Thyroid gland (tissue), 4 donors: ENCODE measurements at places on chromosomes 12 and 14. TPM values are rescaled to one million over a fixed set of nuclear protein-coding genes. Genes with fewer than 3 reads are reported as not detected.

DNA sequence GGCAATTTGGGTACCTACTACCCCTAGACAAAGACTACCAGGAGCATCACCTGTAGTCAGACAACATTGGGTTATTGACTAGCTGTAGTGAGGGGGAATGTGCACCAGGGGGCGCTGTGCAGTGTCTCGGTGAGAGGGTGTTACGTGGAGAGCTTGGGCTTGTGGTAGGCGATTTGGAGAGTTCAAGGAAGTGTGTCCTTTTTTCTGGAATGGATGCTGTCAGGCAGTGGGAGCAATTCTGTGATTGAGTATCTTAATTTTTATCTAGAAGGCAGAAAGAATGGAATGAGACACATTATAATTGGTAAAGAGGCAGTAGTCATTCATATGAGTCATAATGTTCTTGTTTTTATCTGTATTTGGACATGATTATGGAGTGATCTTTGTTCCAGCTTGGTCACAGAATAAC, 187.7 kb downstream of the GALC start:
- no peak overlapping the region for H3K27ac ChIP-seq
- no peak overlapping the region for H3K4me3 ChIP-seq
- no peaks in the 10 kb centered on the region for H3K36me3 ChIP-seq
- H3K4me1 ChIP-seq, result no peaks in the 10 kb centered on the region

GRCh38 chr12:55929306-55929791, 1.6 kb upstream of the DGKA start:
- no peak overlapping the region for H3K4me3 ChIP-seq
- no peaks in the 10 kb centered on the region for H3K36me3 ChIP-seq
- no peaks in the 10 kb centered on the region for H3K27me3 ChIP-seq
- peaks cover 48% of the 10 kb centered on the region for H3K4me1 ChIP-seq

DNA sequence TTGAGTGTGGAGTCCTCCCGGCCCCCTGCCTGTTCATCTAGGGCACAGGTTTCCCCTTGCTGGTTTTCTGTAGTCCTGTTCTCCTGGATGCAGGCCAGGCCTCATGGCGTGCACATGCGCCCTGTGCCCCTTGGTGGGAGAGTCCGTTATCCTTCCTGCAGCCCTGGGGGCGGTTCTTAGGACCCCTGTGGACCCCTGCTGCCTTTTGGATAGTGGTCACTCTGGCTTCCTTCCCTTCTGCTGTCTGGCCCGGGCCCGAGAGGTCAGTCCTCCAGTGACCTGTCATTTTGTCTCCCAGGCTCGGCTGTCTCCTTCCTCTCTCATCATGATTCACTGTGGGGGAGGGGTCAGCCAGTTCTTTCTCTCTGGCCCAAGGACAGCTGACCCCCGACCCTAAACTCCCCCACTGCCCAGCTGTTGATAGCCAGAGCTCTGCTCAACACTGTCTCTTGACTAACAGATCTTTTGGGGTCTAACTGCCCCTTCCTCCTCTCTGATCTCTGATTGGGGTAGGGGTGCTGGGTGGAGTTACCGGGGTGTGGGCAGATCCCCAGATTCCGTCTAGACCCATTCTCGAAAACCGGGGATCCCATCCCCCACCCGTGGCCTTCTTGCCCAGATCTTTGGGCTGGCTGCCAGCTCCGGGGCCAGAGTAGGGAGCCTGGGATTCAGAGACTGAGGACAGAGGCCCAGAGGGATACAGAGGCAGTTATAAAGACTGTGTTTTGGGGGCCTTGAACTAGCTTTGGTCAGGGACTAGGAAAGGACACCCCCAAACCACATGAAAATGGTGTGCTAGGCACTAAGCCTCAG, 7.0 kb downstream of the CCND2 start:
- no peaks in the 10 kb centered on the region for H3K27me3 ChIP-seq
- no peak overlapping the region for H3K4me3 ChIP-seq
- H3K27ac ChIP-seq, result no peak overlapping the region
- DNase-seq, result peak; percentile 51

- H3K4me1 ChIP-seq, result no peaks in the 10 kb centered on the region
- no peak overlapping the region for H3K27ac ChIP-seq
- no peak overlapping the region for H3K4me3 ChIP-seq
- no peaks in the 10 kb centered on the region for H3K27me3 ChIP-seq
- no peaks in the 10 kb centered on the region for H3K36me3 ChIP-seq
Measured at GRCh38 chr14:53237488-53237887, 84.4 kb upstream of the DDHD1 start.

DNA sequence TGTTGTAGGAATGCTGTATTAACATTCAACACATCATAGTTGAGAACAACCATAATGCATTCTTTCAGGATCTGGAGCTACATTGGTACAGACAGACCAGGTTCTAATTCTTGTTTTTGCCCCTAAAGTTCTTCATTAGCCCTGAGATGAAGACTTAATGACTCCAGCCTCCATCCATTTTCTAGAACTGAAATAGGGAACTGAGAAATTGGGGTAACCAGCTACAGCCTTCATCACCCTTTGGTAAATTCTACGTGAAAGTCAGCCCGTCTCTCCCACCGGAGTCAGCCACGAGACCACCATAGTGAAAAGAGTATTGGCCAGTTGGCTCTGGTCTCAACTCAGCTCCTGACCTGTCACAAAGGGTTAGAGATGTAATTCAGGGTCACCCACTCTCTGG, 164.0 kb downstream of the NUAK1 start:
- no peak overlapping the region for H3K4me3 ChIP-seq
- no peaks in the 10 kb centered on the region for H3K4me1 ChIP-seq
- H3K27me3 ChIP-seq, result no peaks in the 10 kb centered on the region
- no peaks in the 10 kb centered on the region for H3K36me3 ChIP-seq
- DNase-seq, result no peak
- H3K27ac ChIP-seq, result no peak overlapping the region

DNA sequence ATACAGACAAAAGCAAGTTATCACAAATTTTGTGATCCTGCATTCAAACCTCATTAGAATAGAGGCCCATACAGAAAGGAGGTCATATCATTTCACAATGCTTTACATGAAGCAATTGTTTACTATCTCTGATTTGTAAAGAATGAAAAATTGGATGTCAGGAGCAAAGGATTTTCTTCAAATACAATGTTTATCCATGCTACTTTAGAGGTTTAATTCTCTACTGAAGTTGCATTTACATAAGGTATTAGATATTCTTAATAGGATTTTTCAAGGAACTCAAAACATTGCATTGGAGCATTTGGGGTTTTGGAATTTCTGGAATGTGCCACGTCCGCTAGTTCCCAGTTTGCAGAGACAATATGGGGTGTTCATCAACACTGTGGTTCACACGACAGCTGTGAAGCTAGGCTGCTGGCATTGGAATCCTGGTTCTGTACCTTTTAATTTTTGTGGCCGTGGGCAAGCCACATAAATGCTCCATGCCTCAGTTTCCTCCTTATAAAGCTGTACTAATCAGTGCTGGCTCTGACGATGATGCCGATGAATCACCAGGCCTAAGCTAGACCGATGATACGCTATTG, 174.8 kb downstream of the APAF1 start:
- H3K4me3 ChIP-seq, result no peak overlapping the region
- DNase-seq, result no peak
- H3K4me1 ChIP-seq, result peaks cover 10% of the 10 kb centered on the region

The CHGA gene
- 2.4 TPM for total RNA-seq

DNA sequence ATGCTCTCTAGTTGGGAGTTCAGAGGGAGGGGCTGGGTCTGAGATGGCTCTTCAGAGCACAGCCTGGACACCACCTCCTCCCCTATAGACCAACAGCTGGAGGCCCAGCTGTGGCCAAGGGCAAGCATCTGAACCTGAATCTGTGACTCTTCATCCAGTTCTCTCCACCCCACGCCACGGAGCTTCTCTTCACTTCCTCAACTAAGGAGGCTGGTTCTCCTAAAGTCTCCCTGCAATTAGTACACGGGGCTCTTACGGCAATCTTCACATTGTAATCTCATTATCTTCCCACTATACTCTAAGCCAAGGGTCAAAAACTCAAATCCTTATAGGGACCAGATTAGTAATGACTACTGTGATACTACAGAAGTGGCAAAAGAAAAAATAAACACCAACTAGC, 9.8 kb downstream of the NRDE2 start:
- H3K27ac ChIP-seq, result no peak overlapping the region
- H3K4me3 ChIP-seq, result no peak overlapping the region
- no peak for DNase-seq
- H3K36me3 ChIP-seq, result peaks cover 8% of the 10 kb centered on the region
- H3K4me1 ChIP-seq, result peaks cover 6% of the 10 kb centered on the region
- no peaks in the 10 kb centered on the region for H3K27me3 ChIP-seq

DNA sequence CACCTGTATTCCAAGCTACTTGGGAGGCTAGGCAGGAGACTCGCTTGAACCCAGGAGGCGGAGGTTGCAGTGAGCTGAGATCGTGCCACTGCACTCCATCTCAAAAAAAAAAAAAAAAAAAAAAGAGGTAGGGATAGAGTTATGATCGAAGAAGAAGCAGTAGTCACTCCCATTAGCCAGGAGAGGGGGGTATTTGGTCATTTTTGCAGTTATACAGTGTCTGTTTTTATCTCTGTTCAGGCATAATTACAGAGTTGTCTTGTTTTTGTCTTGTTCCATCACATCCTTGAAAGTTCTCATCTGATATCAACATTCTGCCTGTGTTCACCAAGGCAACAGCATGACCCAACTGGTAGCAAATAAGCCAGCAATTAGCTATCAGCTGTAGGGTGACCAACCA, 98.5 kb upstream of the TMPO start:
- no peak for DNase-seq
- H3K4me3 ChIP-seq, result no peak overlapping the region
- no peak overlapping the region for H3K27ac ChIP-seq
- no peaks in the 10 kb centered on the region for H3K27me3 ChIP-seq

GRCh38 chr14:102580550-102581110, 11.8 kb upstream of the RCOR1 start:
- DNase-seq, result no peak
- no peak overlapping the region for H3K4me3 ChIP-seq
- no peaks in the 10 kb centered on the region for H3K27me3 ChIP-seq
- no peaks in the 10 kb centered on the region for H3K36me3 ChIP-seq

- H3K36me3 ChIP-seq, result no peaks in the 10 kb centered on the region
- no peak overlapping the region for H3K4me3 ChIP-seq
- H3K27ac ChIP-seq, result no peak overlapping the region
- H3K4me1 ChIP-seq, result no peaks in the 10 kb centered on the region
- no peak for DNase-seq
- H3K27me3 ChIP-seq, result no peaks in the 10 kb centered on the region
Measured at GRCh38 chr14:54591461-54591860, 24.5 kb downstream of the SAMD4A start.

- no peaks in the 10 kb centered on the region for H3K36me3 ChIP-seq
- no peaks in the 10 kb centered on the region for H3K27me3 ChIP-seq
- peak; percentile 53 for DNase-seq
- H3K27ac ChIP-seq, result no peak overlapping the region
- peaks cover 5% of the 10 kb centered on the region for H3K4me1 ChIP-seq
Measured at GRCh38 chr12:95623554-95624170, 72.4 kb upstream of the USP44 start.

DNA sequence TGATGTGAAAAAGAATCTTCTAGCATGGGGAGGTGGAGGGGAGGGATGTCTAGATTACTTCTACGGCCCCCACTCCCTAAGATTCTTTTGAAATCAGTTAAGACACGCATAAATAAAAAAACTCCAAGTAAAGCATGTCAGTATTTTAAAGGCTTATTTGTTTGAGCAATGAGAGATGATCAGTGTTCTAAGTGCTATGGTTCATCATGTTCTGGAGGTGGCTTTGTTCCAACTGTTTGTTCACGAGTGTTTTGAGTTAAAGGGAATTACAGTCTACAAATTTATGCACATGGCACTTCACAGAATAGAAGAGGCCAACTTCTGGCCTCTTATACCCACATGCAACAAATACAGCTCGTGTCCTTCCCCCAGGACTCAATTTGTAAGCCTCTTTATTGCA, 394.9 kb downstream of the RAD51B start:
- peaks cover 3% of the 10 kb centered on the region for H3K4me1 ChIP-seq
- no peaks in the 10 kb centered on the region for H3K27me3 ChIP-seq
- no peak for DNase-seq
- H3K36me3 ChIP-seq, result no peaks in the 10 kb centered on the region

- H3K36me3 ChIP-seq, result no peaks in the 10 kb centered on the region
- H3K27me3 ChIP-seq, result no peaks in the 10 kb centered on the region
Measured at GRCh38 chr14:50030036-50030435, 86.3 kb downstream of the VCPKMT start.
